ENCODE measurements at places on chromosomes 6 and 20.

DNA sequence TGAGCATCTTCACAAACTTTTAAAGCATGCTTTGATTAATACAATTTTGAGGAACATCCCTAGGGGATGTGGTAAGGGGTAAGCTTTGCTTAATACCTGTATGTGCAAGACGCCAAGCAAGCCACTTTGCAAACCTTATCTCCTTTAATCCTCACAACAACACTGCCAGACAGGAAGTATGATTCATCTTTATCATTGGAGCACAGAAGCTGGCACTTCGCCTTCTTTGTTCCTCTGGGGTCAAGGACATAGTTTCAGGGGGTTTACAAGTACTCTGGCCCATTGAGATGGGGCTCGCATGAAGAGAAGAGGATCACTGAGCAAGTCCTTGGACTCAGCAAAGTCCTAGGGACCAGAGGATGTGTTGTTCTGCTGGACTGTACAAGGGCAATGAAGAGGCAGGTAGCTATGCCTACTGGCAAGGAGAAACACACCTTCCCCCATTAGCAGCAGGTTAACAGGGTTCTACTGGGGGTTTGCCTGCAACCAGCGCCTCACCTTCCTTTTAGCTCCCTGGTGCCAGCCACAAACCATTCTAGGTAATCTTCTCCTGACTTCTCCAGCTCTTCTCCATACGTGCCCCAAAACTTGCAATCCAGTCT is 8.8 kb downstream of the TMEM244 start:
- DNase-seq: no peak

GRCh38 chr6:124795643-124796463 is 166.4 kb upstream of the RNF217 start:
- no peak for DNase-seq

- DNase-seq: no peak
These were observed 127.8 kb downstream of the GJA1 start for GRCh38 chr6:121563286-121563685.

GRCh38 chr6:40674170-40674569 is 87.0 kb upstream of the LRFN2 start:
- no peak for DNase-seq

DNA sequence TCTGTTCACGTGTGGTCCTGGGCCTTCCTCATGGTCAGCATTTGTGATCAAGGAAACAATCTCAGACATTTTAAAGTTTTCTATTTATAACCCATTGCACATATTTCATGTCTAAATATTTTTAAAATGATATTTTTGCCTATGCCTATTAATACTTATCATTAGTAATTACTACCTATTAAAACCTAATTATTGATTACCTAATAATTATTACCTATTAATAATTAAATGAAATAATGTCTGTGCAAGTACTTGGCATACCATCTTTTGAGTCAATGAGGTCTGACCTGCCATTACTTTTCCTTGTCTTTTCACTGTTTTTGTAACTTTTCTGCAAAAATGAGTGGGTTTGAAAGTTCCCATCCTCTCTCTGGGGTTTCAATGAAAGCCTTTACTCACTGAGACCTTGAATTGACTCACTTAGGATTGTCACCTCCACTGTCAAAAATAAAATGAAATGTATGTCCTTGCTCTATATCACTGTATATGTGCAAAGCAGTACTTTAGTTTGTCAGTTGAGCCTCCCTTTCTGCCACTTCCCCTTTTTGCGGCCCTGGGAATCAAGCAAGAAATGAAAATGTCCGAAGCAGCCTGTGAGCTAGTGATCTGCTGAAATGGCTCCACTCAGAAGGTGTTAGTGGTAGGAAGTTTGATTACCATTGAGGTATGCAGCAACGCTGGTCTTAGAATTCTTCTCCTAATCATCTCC is 87.8 kb downstream of the L3MBTL3 start:
- DNase-seq: no peak

- DNase-seq: peak; percentile 92
These were observed at the start of gene CEP250 for GRCh38 chr20:35454881-35455609. CEP250 (plus strand) TSS chr20:35455598; CDS start chr20:35462368, 6,770 bp downstream.

- no peak for DNase-seq
These were observed 30.8 kb downstream of the DPPA5 start for GRCh38 chr6:73323323-73323722.

DNA sequence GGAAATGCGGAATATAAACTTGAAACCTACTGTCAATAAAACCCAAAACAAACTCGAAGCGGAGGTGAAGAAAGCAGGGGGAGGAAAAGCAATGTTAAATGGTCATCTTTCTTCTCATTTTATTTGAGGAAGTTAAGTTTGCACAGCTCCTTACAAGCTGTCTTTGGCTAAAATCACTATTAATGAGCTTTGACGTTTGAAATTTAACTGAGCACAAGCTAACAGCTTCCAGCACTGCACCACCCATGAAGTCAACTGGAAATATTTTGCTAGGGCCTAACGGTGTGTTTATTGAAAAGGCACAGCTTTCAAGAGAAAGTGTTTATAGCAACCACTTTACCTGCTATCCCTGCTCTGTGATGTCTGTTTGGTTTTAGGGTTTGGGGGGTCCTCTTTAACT is 103.8 kb downstream of the PKHD1 start:
- DNase-seq: no peak

DNA sequence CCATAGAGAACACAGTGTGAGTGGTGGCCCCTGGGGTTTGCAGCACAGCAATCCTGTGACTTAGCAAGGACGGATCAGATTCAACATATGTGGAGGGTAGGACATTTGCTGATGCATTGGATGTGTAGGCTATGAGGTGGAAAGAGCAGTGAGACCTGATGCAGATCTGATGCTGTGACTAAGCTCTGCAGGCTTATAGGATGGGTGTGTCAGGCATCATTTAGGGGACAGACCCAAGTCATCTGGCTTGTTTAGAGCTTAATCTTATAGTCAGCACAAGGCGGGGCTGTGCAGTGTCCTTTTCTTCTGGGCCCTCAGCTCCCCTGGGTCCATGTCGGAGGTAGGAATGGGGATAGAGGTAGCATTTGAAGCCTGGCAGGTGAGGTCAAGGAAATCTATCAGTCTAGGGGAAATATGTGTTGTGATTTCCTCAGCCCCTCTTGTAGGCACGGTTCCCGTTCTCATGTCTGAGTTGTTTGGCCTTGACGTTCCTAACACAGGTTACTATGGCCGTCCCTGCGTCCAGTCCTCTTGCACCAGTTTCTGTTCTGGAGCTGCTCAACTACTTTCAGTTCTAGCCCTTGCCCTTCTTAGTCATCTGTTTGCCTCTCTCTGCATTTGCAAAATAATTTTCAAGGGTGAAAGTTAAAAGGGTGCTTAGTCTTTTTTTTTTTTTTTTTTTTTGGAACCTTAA is 15.6 kb upstream of the MAPRE1 start:
- DNase-seq: no peak

DNA sequence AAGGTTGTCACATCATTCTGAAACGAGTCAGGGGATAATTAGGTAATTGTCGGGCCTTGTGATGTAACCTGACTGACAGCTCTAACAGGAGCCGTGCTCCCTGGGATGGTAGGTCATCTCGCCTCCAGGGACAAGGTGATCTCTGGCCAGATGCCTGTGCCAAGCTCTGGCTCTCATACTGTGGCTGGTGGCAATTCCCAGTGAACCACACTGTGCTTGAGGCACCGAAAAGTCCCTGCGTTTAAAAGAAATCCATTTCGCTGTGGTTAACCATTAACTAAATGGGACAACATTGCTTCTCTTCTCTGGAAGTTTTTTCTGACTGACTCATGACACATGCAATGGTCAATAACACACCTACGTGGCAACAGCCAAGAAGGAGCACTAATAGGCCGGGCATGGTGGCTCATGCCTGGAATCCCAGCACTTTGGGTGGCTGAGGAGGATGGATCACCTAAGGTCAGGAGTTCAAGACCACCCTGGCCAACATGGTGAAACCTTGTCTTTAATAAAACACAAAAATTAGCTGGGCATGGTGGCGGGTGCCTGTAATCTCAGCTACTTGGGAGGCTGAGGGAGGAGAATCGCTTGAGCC is 669.2 kb downstream of the PRKN start:
- no peak for DNase-seq

DNA sequence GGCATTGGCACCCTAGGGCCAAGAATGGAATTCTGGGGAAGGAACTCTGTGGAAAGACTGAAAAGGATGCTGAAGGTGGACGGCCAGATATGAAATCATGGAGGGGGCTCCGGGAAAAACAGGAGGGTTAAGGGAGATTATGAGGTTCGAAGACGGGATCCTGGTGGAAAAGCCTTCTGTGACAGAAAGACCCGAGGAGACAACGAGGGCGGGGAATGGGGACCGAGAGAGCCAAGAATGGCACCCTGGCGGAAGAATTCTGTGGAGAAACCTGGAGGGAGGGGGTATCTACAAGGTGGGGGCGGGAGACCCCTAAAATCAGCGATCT is 426 bp downstream of the TRMT6 start:
- no peak for DNase-seq

- no peak for DNase-seq
These were observed 717.4 kb upstream of the MANEA start for GRCh38 chr6:94859924-94860323.

GRCh38 chr20:7708112-7708511 is 232.1 kb downstream of the HAO1 start:
- no peak for DNase-seq

DNA sequence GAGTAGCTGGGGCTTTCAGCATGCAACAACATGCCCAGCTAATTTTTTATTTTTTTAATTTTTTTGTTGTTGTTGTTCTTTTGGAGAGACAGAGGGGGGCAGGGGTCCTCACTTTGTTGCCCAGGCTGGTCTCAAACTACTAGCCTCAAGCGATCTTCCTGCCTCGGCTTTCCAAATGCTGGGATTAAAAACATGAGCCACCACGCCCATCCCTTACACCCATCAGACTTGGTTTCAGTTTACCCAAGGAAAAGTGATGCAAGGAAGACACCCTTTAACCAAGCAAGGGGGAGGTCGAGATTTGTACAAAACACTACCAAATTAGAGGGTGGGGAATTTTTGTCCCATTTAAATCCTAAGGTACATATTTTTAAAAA is 210.1 kb downstream of the ARHGAP18 start:
- DNase-seq: no peak

- DNase-seq: no peak
These were observed 27.6 kb upstream of the IFNGR1 start for GRCh38 chr6:137246791-137247202.

DNA sequence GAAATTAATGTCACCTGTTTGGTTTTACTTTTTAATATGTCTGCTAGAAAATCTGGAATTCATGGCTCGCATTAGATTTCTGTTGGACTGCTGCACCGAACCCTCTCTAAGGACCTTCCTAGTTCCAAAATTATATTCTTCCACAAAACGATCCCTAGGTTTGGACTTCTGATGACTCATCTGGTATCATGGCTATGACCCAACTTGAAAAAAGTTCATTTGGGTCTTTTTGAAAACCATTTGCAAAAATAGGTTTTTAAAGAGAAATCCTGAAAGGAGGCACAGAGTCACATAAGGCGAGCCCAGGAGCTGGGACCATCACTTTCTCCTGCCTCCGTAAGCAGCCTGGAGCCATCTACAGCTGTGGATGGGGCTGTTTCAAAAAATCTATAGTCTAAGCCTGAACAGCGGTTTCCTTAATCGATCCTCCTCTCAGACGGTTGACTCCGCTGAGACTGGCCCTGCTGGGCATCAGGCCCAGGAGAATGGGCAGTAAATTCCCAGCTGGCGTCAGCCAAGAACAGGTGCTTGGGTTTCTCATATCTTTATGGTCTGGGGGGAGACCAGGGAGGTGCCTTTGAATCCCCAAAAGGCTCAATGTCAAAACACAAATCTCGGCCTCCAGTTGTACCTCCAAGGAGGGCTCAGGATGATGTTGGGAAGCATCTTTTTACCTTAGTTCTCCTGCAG is 44.6 kb downstream of the SLC24A3 start:
- DNase-seq: no peak

- DNase-seq: no peak
These were observed 18.0 kb downstream of the ATP9A start for GRCh38 chr20:51750037-51750769.

DNA sequence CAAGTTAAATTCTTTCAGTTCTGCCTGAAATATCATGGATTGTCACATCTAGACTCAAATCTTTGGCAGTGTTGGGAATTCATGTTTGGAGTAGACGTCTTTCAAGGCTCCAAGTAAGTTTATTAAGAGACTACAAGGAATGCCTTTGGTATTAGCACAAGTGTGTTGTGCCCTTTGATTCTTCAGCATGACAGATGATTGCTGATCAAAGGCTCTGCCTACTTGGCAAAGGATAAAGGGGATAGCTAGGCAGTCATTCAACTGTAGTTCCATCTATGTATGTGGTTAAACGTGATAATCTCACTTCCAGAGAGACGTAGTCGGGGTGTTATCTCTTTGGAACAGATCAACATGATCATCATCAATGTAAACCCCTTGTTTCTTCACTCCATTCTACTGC is 86.2 kb downstream of the SPTLC3 start:
- DNase-seq: no peak

- no peak for DNase-seq
These were observed 114.8 kb upstream of the CD93 start for GRCh38 chr20:23200914-23201313.

- DNase-seq: no peak
These were observed 68.6 kb downstream of the PTPN1 start for GRCh38 chr20:50578778-50579165.

DNA sequence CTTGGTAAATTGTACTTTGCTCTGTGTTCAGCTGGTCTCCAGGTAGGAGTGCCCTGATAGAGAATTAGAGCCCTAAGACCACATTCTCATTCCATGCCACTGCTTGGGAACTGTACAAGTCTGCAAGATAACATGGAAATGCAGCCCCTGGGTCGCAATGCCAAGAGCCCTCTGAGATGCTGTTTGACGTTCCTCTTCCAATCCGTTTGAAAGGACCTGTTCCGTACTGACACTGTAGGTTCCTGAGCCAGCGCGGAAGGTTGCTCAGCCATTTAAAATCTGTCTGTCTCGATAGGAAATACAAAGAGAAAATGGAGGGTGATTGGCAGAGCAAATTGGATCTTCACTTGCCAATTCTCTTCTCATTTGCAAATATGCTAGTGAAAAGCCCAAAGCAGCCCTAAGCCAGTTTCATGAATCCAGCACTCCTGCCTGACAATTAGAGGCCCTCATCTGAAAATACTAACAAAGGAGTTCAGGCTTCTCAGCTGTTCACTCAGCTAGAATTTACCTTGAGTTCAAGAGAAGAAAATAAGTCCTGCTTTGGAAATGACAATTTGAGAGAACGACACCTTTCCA is 100.6 kb upstream of the AFDN start:
- no peak for DNase-seq

DNA sequence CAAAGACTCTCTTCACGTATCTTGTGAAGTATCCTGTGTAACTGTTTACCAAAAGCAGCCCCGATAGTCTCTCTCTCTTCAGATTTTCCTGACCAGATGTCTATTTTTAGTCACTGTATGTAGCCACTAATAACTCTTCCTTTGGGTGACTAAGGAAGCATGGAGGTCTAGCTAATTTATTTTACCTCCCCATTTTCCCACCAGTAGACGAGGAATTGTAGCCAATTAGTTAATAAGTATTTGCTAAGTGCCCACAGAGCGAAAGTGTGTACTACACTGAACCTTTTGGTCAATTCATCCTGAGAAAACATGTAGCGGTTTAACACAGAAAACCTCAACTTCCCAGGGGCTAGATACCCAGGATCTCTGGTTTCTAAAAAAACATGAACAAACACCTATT is 180.6 kb downstream of the TBX18 start:
- DNase-seq: no peak

GRCh38 chr6:47455533-47456209 is 21.9 kb upstream of the CD2AP start:
- DNase-seq: no peak
